ENCODE measurements at places on chromosomes 4 and X. TPM values are rescaled to one million over a fixed set of nuclear protein-coding genes. Genes with fewer than 3 reads are reported as not detected.

Gene CT47B1
- total RNA-seq = not detected

Gene TMEM156
- total RNA-seq = 3.8 TPM

Gene CTAG1B
- total RNA-seq = not detected

Gene KIAA1210
- not detected for total RNA-seq

Gene CXCL11
- not detected for total RNA-seq

Gene PROM1
- total RNA-seq = not detected

Gene UGT2B11
- total RNA-seq = not detected

Gene IDS
- total RNA-seq = 34.9 TPM

Gene RHOXF1
- total RNA-seq = not detected

Gene CFAP99
- not detected for total RNA-seq

Gene MTMR8
- total RNA-seq = 0.08 TPM

Gene F8A3
- 2.2 TPM for total RNA-seq

Gene TSR2
- 16.6 TPM for total RNA-seq

Gene TACR3
- not detected for total RNA-seq

Gene ELK1
- 55.3 TPM for total RNA-seq

Gene MAGEA8
- not detected for total RNA-seq

Gene ATP1B4
- not detected for total RNA-seq

Gene GUCY1B1
- total RNA-seq = 8.1 TPM

Gene IL2RG
- not detected for total RNA-seq

Gene TMEM47
- 28.3 TPM for total RNA-seq

Gene SPACA5
- total RNA-seq = not detected

Gene SPANXA2
- total RNA-seq = not detected

All from epithelial cell of alveolus of lung (primary cell).